Stimulated activated CD8-positive, alpha-beta memory T cell treated with anti-CD3 and anti-CD28 coated beads, Interleukin-7, amount 100 ng/mL, for 1 hour (primary cell): ENCODE measurements at places on chromosomes 7 and 10.

DNA sequence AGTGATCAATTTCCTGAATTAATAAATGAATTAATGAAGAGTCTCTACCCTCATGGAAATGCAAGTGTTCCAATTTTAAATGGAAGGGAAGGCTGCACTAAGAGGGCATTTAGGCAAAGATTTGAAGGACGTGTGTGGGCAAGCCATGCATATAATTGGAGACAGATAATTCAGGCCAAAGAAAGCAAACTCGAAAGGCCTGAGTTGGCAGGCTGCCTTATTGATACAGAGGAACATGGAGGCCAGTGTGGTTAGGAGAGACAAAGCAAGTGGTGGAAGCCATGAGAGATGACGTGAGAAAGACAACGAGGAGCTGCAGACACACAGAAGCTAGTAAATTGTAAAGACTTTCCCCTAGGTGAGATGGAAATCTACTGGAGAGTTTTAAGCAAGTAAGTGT lies 15.4 kb upstream of the PCLO start:
- DNase-seq, result no peak

DNA sequence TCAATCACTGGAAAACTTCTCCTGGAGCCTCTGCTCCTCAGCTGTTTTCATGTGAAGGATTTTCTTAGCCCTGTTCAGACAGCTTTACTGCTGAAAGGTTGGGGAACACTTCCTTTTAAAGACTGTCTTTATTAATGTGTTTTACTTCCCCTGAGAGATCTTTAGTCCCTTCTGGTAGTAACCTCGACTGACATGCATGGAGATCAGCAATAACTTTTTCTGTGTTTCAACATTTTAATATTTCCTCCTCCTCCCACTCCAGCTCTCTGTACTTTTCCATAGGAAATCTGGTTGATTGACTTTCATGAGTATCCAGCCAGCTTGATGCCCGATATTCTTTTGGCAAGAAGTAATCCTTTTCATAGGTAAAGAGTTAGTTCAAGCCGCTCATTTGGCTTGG lies 62.7 kb upstream of the STRIP2 start:
- no peak for DNase-seq

DNA sequence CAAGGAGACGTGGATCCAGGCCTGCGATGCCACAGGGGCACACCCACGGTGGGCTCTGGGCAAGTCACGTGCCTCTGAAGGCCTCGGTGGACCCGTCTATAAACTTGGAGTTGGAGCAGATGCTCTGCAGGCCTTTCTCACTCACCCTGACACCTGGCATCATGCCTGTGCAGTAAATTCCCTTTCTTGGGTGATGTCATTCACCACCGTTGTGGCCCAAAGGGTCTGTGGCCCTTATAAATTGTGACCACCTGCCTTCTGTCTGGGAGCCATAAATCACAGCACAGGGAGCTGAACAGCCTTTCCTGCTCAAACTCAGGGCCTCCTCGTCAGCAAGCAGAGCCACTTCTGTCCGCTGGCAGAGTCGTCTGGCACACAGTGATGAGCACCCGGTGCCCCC lies 52.2 kb downstream of the GPAM start:
- no peak for DNase-seq

DNA sequence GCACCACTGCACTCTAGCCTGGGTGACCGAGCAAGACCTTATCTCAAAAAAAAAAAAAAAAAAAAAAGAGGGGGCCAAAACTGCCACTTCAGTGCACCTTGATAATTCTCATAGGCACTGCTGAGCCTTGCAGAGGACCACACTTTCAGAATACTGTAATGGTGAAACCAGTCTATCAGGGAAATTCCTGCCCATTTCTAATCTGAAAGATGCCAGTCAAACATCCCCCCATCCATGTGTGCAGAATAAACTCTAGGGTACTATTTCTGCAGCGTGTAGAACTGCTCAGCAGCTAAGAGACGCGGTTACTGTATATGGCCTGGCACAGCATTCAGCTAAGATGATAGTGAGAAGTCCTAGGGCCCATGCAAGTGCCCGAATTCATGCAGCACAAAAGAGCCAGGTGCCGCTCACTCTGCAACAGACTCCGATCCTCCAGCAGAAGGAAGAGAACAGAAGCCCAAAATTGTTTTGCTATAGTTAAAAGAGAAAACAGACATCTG lies 286.8 kb upstream of the KLF14 start:
- DNase-seq, result no peak

DNA sequence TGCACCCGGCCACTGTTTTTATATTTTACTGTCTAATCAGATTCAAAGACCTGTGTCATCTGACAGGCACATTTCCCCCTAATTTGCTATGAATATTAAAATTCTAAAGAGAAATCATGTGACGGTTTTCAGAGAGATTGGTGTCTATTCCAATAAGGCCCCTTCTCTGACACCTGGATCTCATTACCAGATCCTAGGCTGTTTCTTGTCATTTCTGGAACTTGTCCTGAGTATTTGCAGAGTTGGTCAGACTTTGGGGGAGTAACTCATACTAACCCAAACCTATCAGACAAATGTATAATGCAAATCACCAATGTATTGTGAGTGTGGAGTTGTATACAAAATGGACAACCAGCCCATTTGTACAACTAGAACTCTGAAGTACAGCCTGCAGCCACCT lies 29.5 kb downstream of the MYO1G start:
- DNase-seq, result no peak

- DNase-seq, result no peak
These were observed 96.0 kb downstream of the GPR85 start for GRCh38 chr7:112990624-112991023.

GRCh38 chr10:117442944-117443685 lies 67.9 kb upstream of the PDZD8 start:
- peak; percentile 34 for DNase-seq

- DNase-seq, result no peak
These were observed 946.0 kb downstream of the NRG3 start for GRCh38 chr10:82821043-82821442.

DNA sequence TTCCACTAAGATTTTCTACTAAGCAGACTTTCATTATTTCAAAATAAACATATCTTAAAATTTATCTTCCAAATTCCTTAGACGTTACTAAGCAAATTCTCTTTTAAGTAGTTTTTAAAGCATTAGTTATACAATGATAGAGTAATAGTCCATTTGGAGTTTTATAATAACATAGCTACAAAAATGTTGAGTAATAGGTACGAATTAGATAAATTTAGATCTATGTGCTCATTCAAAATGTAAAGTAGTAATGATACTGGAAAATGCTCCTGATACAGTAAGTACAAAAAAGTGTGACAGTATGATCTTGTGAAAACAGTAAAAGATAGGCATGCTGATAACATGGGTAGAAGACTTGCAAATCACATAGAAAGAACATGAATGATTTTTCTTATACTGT lies 4.5 kb downstream of the DMTF1 start:
- no peak for DNase-seq

GRCh38 chr10:125473143-125473793 lies 209.7 kb downstream of the TEX36 start:
- no peak for DNase-seq

- no peak for DNase-seq
These were observed at the start of gene SLIT1 for GRCh38 chr10:97185326-97186058. Gene SLIT1, minus strand, starts transcription at chr10:97185959. Its CDS starts 285 bp downstream, at chr10:97185674.

DNA sequence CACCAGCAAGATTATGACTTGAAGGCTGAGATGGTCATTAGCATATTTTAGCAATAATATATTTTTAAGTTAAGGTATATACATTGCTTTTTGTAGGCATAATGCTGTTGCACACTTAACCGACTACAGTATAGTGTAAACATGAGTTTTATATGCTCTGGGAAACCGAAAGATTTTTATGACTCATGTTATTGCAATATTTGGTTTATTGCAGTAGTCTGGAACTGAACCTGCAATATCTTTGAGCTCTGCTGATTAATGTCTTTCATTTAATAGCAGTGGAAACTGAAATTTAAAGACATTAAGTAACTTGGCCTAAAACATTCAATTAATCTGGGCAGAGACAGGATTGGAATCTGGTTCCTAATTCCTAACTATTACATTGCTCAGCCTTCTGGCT lies 266.7 kb upstream of the PLXDC2 start:
- DNase-seq, result no peak

DNA sequence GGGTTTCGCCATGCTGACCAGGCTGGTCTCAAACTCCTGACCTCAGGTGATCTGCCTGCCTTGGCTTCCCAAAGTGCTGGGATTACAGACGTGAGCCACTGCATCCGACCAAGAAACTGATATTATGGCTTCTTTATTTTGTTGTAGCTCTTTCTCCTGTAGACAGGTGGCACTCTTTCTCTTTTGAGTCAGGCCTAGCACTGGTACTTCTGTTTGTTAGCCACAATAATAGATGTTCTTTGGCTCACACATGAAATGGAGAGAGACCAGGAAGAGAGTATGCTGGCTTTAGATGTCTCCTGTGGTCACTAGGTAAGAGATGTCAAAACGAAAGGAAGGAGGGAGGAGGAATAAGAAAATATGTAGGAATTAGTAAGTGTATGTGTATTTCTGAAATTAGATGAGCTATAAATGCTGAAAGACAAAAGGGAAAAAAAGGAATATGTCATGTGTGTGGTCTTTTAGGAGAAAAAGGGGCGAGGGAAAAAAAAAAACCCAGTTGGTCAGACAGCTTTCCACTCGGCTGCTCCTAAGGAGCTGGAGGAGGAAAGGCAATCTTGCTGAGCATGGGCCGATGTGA lies 78.7 kb downstream of the CLEC2L start:
- DNase-seq, result no peak

- DNase-seq, result no peak
These were observed 2.9 kb upstream of the ADAM8 start for GRCh38 chr10:133279326-133280226.

- DNase-seq, result no peak
These were observed 26.7 kb upstream of the LYZL2 start for GRCh38 chr10:30656233-30656632.

DNA sequence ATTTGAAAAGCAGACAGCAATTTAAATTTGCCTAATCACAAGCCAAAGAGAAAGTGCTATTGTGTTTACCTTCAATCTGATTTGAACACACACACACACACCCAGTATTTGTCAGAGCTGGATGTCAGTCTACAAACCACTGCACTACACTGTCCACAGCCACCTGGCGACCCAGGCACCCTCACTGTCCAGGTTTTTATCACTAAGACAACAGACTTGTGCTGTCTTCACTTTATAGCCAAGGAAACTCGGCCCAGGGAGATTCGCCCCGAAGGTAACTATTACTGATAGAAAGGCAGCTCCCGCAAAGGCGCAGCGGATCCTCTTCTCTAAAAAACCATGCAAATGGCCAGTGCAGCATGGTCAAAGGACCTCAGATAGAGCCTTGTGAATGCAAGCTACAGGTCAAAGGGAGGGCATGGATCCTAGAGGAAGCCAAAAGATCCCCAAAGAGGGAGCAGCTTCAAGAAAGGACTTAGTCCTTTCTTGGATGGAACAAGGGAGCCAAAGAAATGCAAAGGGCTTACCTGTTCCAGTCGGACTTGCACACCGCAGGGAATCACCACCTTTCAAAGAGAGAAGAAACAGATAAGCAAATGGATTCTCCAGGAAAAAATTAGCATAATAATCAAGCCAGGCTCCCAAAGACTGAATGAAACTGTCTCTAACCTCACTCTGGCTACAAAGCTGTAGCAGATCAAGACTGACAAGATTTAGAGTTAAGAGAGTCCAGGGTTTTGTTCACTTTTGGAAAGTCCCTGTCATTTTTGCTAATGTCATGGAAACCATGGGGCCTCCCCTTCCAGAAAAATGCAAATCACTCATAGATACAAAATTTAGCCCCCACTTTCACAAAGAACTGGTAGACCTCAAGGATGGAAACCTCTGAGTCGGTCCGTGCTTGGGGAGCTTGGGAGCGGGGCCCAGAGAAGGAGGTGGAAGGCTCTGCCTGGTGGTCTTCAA lies 101.1 kb downstream of the TNS3 start:
- no peak for DNase-seq

DNA sequence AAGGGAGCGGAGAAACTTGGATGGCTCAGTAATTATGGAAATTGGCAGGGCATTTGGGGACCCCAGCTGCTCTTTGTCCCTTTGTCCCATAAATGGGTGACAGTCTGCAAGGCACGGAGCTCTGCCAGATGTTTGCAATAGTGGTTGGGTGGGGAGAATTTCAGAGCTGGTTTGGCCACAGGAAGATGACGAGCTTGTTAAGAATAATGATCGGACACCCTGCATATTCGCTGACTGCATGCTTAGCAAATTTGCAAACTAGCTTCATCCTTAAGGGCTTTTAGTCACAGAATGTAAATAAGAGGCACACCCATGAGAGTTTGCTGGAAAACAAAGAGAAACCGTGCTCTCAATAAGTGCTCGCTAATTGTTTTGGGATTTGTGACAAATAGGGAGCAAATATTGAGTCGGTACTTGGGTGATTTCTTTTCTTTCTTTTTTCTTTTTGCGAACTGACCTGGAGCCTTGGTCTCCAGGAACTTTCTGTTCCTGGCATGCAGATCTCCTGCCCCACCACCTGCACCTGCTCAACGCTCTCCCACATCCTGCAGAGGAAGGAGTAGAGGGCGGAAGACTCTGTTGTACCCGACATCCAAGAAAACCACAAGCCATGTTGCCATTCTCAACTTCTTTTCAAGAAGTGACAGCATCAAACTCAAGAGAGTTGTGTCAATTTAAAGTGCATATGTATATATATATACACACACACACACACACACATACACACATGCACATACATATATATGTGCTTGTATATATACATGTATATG lies 238.9 kb downstream of the CAMK1D start:
- DNase-seq, result no peak

- no peak for DNase-seq
These were observed 90.0 kb downstream of the PLXNA4 start for GRCh38 chr7:132486274-132486610.

- no peak for DNase-seq
These were observed 129.6 kb downstream of the ATP6V0E2 start for GRCh38 chr7:150003304-150003810.

- no peak for DNase-seq
These were observed 46.3 kb downstream of the INSYN2A start for GRCh38 chr10:127150136-127150535.
